Activated CD8-positive, alpha-beta memory T cell treated with anti-CD3 and anti-CD28 coated beads, Interleukin-2, amount 10 ng/mL, durations not matched to agents 7 days and 5 days (primary cell): ENCODE measurements at places on chromosomes 12 and 14. TPM values are rescaled to one million over a fixed set of nuclear protein-coding genes. Genes with fewer than 3 reads are reported as not detected.

GRCh38 chr14:93089521-93090269 is 26.0 kb downstream of the ITPK1 start:
- no peak for DNase-seq

- DNase-seq, result no peak
These were observed 10.7 kb downstream of the BICD1 start for GRCh38 chr12:32117316-32117715.

- DNase-seq, result no peak
These were observed 37.7 kb downstream of the RAB35 start for GRCh38 chr12:120078868-120079267.

- DNase-seq, result no peak
These were observed 707 bp downstream of the DHRS1 start for GRCh38 chr14:24298892-24299254.

SSTR1 gene
- total RNA-seq, result not detected

MON2 gene
- total RNA-seq, result 39.3 TPM

DNA sequence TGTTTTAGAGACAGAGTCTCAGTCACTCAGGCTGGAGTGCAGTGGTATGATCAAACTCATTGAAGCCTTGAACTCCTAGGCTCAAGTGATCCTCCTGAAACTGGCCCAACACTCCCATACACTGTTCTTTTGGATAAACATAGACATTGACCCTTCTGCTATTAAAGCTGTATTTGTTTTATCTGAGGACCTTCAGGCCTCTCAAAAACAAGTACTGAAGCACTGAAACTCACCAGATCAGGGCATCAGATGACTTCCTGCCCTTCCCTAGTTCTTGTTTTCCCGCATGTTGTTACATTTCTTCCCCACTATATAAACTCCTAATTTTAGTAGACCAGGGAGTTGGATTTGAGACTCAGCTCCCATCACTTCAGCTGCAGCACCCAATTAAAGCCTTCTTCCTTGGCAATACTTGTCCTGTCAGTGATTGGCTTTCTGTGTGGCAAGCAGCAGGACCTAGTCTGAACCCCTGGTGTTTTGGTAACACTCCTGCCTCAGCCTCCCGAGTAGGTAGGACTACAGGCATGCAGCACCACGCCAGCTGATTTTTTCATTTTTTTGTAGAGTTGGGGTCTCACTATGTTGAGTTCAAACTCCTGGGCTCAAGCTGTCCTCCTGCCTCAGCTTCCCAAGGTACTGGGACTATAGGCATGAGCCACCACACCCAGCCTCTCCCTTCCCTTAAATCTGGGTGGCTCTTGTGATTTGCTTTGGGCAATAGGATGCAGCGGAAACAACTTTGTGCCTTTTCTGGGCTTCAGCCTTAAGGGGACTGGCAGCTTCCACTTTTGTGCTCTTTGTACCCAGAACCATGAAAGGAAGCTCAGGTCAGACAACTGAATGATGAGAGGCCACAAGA is 12.5 kb upstream of the IFT81 start:
- DNase-seq, result no peak

ARHGAP9 gene
- 234 TPM for total RNA-seq

CFAP251 gene
- 0.21 TPM for total RNA-seq

DNA sequence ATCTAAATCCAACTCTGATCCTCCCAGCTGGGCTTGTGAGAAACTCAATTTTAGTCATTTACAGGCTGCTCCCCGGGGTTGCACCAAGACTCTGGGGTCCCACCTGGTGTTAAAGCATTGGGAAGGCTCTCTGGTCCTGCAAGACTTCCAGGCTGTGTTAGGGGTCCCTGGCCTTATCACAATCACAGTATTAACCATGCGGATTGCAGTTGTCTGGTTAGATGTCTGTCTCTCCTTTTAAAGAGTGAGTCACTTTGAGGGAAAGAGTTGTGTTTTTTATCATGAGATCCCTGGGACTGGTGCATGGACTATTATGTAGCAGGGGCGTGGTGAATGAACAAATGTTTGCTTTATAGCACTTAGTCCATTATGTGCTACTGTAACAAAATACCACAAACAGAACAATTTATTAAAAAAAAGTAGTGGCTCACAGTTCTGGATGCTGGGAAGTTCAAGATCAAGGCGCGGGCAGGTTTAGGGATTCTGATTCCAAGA is 531.4 kb downstream of the FUT8 start:
- DNase-seq, result no peak

DNA sequence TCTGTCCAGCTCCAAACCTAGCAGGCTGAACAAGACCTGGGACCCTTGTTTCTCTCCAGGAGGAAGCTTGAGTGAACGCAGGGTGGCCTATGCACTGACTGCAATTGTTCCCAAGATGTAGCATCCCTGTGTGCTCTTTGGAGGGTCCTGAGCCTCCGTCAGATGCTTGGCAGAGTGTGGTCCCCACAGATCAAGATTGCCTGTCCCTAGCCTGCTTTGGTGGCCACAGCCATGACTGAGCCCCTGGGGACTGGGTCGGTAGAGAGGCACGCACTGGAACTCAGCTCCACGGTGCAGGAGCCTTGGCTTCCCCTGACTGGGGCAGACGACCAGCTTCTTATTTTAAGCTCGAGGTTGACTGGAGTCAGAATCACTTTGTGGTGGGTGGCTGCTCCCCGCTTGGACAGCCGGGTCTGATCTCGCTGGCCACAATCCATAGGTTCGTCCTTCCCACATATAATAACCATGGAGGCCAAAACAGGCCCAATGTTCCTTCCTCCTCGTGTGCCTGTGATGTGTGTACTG is 97.8 kb downstream of the LGMN start:
- no peak for DNase-seq
